Osteoblast (primary cell): ENCODE measurements at places on chromosomes 4 and X. TPM values are rescaled to one million over a fixed set of nuclear protein-coding genes. Genes with fewer than 3 reads are reported as not detected.

DNA sequence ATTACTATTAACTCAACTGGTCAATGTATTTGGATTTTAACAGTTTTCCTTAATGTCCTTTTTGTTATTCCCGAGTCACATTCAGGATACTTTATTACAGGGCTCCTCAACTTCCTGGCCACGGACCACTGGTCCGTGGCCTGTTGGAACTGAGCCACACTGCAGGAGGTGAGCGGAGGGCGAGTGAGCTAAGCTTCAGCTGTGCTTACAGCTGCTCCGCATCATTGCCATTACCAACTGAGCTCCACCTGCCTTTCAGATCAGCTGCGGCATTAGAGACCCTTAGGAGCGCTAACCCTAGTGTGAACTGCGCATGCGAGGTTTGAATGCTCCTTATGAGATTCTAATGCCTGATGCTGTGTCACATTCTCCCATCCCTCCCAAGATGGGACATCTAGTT is 591.7 kb downstream of the CCSER1 start:
- no peak for DNase-seq

Gene SSX4
- not detected in 2 replicates for total RNA-seq

- DNase-seq: no peak
Observed at GRCh38 chr4:104206784-104207183, 287.9 kb downstream of the CXXC4 start.

Gene GAGE12F
- total RNA-seq: not detected in 2 replicates

Gene NUDT9
- total RNA-seq: 10.1 and 15.6 TPM in 2 replicates

Gene FGFBP2
- total RNA-seq: 0.36 TPM in 1 of 2 replicates, not detected in the other

DNA sequence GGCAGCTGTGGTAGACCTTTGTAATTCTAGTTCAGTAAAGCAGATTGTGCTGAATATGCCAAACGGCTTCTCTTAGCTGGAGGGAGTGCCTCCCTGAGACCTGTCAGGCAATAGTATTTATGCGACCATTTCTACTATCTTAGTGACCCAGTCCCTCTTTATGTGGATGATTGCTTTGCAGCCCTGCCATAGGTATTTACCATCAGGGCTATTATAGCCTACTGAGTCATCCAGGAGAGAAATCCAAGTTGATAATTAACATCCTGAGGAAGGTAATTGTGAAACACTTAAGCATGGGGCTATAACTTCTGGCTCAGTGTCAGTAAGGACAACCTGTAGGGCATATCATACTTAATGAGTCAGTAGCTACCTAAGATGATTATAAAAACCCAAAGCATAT is 103.9 kb upstream of the MAOA start:
- DNase-seq: no peak

Gene F8A2
- not detected in 2 replicates for total RNA-seq

- no peak for DNase-seq
Observed at GRCh38 chrX:135639066-135639780, 74.2 kb upstream of the CT45A1 start.

Gene TMEM150C
- 3.3 and 7.1 TPM in 2 replicates for total RNA-seq

- no peak for DNase-seq
Observed at GRCh38 chrX:68163441-68163840, 269.9 kb downstream of the OPHN1 start.

GRCh38 chrX:121052122-121052521 is 4.7 kb downstream of the GLUD2 start:
- no peak for DNase-seq

- no peak for DNase-seq
Observed at GRCh38 chr4:165207016-165207430, 338 bp upstream of the KLHL2 start.

GRCh38 chr4:125131891-125132680 is 182.7 kb upstream of the FAT4 start:
- DNase-seq: no peak

DNA sequence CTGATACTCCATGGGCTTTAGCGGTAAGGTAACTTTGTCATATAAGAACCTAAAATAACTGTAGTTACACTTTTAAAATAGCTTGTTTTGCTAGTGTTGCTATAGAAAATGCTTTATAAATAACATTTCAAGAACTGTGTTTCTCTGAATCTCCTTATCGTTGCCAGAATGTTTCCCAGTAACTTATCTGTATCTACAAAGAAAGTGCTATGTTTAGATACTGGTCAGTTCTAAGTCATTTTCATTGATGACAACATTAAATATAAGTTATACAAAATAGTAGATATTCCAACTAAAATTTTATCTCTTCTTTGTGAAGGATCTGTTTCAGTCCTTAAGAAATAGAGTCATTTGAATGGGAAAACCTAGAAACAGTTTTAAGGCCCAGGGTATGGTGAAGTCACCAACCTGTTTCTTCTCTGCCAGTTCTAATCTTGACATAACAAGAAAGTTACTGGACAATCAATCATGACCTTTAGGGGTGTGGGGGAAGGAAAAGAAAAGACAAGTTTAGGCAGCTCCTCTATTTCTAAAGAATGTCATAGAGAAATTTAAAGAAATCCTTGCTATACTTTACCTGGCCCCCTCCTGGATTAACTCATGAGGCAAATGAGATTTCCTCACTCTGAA is 425.9 kb downstream of the RPA4 start:
- no peak for DNase-seq

- no peak for DNase-seq
Observed at GRCh38 chr4:158313566-158313965, 103.3 kb downstream of the TMEM144 start.

Gene REPS2
- total RNA-seq: 0.59 and 0.72 TPM in 2 replicates

Gene MAGEA11
- total RNA-seq: not detected in 2 replicates

Gene ANOS1
- total RNA-seq: 1.1 and 1.5 TPM in 2 replicates

DNA sequence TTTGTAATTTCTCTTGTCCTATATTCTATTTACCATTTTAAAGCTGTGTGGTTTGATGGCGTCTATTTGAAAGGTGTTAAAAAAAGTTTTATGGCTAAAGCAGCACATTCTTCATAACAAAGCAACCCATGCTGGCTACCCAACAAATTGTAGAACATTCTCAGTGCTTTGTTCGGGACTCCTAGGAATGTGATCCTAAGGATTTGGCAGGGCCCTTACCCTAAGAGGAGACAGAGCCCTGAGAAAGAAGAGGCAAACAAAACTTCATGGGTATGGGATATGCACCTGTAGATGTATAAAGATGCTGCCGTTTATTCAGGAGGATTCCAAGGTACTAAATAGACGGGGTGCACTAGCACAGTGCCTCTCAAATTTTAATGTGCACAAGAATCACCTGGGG is 370.8 kb upstream of the DIPK2B start:
- DNase-seq: no peak

Gene ENPEP
- 0.59 and 1.1 TPM in 2 replicates for total RNA-seq

DNA sequence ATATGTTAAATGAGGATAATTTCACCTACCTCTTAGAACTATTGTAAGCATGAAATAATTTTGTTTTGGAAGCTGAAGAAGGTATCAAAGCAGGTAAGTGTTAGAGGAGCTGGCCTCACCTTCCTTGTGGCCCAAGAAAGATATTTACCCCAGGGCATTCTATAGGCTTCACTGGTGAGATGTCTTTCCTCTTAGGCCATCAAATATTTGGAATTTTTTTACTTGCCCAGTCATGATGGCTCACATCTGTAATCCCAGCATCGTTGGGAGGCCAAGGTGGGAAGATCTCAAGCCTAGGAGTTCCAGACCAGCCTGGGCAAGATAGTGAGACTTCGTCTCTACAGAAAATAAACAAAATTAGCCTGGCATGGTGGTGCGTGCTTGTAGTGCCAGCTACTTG is 6.1 kb upstream of the SMS start:
- DNase-seq: no peak
